ENCODE measurements at places on chromosomes 4 and X.

- DNase-seq: peak; percentile 31
These were observed 386.1 kb upstream of the CNKSR2 start for GRCh38 chrX:20988118-20988517.

GRCh38 chr4:52259978-52260377 is 208.9 kb downstream of the SPATA18 start:
- no peak for DNase-seq

DNA sequence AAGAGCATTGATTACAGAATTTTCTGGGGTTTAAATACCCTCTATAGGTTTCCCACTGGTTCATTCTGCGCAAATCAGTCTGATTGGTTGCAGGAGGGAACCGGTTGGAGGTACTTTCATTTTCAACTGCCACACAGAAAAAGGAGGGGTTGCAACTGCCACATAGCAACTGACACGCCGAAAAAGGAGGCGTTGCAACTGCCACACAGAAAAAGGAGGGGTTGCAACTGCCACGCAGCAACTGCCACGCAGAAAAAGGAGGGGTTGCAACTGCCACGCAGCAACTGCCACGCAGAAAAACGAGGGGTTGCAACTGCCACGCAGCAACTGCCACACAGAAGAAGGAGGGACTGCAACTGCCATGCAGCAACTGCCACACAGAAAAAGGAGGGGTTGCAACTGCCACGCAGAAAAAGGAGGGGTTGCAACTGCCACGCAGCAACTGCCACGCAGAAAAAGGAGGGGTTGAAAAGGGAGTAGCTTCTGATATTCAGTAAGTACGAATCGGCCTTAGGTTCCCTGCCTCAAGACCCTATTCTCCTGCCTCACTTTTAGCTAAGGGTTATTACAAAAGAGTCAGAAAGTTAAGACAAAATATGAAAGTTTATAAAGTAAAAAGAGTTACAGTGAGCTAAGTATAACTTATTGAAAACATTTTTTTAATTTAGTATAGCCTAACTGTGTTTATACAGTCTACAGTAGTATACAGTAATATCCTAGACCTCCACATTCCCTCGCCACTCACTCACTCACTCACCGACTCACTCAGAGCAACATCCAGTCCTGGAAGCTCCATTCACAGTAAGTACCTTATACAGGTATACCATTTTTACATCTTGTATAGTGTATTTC is 431.8 kb downstream of the KCTD8 start:
- DNase-seq: no peak

DNA sequence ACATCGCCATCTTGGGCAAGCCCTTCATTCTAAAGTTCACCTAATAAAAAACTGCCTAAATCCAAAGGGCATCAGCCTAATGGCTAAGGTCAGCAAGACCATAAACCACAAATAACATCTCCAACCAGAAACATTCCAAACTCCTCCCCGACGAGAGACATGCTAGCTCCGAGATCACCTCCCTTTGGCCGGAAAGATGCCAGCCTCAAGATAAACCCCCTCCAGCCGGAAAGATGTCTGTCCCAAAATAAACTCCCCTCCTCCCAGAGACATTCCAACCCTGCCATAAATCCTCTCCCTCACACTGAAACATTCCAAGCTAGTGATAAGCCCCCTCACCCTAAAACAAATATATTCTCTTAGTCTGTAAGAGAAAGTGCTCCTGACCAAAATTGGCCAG is 13.3 kb upstream of the DYNLT3 start:
- DNase-seq: no peak

- no peak for DNase-seq
These were observed 70.5 kb upstream of the HGFAC start for GRCh38 chr4:3371033-3372001.

- DNase-seq: no peak
These were observed 240.5 kb downstream of the TENM3 start for GRCh38 chr4:182483685-182484084.

DNA sequence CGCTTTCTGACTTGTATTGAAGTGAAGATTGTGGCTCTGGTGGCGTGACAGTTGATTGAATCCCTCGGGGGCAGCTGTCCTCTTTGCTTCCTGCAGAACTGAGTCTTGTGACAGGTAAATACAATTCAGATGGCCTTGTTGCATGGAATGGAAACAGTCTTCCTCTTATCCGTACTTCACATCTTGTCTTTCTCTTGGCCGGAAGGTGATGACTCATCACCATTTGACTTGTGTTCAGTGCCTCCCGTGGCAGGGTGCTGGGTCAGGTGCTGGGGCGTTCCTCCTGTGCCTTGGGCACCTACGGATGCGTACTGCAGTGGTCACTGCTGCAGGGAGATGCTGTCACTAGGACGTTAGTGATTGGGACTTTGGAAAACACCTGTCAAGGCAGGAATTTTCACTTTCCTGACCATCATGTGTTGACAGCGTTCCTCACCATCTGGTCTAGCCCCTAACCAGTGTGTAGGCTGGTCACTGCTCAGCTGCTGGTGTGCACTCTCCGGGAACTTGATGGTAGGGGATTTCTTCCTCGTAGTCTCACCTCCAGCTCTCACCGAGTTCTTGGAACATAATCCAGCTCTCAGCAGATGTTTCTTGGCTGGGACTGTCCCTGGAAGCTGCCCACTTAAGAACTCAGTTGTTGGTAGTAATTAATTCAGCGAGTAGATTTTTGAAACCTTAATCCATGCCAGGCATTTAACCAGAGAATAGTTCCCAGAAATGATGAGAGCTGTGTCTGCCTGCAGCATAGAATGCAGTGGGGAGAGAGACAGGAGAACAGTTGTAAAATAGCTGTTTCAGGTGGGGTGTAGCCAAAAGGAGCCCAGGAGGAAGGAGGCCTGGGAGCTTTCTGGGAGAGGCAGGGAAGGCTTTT is 7.2 kb downstream of the TBC1D14 start:
- DNase-seq: no peak

DNA sequence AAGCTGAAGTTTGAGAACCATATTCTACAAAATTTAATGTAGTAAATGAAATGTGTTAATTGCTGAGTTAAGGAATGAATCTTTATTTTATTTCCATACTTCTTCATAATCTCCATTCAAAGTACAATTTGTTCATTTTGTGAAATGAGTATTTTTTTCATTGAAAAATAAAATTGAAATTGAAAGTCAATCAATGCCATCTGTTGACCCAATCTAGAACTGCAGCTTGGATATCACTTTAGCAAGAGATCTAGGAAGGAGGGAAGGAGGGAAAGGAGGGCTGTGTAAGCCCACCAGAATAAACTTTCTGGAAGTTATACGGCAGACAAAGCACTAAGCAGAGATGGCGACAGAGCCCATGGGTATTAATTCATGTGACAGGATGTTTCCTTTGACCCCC is 128.4 kb downstream of the ZMAT1 start:
- DNase-seq: no peak

DNA sequence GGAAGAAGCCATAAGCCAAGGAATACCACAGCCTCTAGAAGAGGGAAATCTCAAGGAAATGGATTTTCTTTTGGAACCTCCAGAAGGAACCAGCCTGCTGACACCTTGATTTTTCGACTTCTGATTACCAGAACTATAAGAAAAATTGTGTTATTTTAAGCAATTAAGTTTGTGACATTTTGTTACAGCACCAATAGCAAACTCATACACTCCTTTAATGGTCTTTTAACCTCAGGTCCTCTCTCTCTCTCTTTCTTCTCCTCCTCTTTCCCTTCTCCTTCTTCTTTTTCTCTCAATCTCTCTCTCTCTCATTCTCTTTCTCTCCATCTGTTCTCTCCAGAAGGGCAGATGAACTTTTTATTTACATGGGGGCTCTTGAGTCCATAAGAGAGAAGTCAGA is 26.3 kb downstream of the ARSD start:
- no peak for DNase-seq
